PC-9 (cell line): ENCODE measurements at places on chromosomes 13 and 19.

- DNase-seq, result peak; percentile 54
Observed at GRCh38 chr13:21478881-21479808, 20.0 kb upstream of the ZDHHC20 start.

DNA sequence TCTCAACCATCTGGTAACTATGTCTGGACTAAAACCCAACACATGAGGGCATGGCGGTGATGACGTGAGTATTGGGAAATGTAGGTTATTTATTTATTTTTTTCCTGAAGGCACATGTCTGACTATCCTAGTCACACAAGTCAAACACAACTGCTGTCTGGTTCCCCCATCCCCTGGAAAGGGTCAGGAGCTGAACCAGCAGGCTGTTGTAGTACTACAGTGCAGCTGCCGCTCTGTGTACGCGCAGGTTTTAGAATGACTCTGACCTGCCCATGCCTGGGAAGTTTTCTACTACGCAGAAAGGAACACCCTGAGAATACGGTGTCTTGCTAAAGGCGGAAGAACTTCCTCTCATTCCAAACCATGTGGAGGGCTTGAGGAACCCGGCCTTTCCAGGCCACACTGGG, 1.2 kb downstream of the SLC7A1 start:
- DNase-seq, result peak; percentile 44

GRCh38 chr19:13460045-13460444, 46.2 kb downstream of the CACNA1A start:
- DNase-seq, result no peak

DNA sequence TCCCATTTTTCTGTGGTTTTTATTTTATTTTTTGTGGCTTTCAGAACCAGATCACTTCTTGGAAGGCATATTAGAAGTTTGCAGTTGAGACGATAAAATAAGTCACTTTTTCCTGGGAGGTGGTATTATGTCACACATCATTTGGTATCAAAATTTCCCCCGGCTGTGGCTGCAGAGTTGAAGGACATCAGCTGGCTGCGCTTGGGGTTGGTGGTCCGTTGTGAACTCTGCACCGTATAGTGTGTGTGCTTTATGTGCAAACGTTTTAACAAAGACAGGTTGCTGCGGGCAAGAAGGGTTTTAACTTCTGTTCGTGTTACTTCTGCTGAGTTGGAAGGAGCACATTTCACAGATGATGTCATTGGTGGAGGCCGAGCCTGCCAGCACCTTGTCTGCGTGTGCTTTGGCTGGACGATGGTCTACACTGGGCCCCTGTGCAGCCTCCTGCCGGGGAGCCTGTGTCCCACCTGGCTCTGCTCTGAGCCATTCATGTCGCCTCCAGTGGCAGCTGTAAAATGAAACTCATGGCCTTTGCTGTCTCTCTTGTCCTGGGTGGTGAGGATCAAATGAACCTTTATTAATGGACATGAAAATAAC, 9.6 kb downstream of the ATP11A start:
- no peak for DNase-seq

- no peak for DNase-seq
Observed at GRCh38 chr19:8557642-8558238, 19.5 kb downstream of the MYO1F start.

DNA sequence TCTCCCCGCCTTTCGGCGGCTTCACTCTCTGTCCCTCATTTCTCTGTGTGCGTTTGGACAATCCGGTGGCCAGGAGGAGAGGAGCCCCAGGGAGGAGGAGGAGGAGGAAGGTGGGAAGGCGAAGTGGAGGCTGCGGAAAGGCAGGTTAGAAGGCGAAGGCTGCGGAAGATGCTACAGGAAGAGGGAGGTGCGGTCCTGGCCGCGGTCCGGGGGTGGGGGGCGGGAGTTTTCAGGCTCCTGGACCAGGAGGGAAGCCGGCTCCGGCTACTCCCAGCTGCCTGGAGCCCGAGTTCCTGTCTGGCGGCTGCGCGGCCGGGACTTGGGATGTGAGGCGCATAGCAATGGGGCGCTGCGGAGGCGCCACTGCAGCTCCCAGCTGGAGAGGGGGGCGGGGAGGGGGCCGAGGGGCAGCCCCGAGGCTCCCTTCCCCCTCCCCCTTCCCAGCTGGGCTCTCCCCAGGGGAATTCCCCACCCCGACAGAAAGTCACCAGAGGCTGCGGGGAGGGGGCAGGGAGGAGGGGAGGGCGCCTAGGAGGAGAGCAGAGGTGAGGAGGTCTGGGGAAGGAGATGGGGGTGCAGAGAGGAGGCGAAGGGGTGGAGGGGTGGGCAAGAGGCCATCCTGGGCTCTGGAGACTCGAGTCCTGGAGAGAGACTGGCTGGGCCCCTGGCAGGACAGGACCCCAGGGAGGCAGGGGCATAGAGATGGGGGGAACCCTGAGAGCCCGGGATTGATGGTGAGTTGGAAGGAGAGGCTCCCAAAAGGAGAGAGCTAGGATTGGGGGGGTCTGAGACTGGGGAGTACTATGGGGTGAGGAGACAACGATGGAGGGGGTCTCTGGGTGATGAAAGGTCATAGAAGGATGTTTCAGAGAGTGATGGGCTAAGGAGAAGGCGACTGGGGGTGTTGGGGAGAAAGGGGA, 2.0 kb downstream of the LRRC4B start:
- DNase-seq, result no peak

DNA sequence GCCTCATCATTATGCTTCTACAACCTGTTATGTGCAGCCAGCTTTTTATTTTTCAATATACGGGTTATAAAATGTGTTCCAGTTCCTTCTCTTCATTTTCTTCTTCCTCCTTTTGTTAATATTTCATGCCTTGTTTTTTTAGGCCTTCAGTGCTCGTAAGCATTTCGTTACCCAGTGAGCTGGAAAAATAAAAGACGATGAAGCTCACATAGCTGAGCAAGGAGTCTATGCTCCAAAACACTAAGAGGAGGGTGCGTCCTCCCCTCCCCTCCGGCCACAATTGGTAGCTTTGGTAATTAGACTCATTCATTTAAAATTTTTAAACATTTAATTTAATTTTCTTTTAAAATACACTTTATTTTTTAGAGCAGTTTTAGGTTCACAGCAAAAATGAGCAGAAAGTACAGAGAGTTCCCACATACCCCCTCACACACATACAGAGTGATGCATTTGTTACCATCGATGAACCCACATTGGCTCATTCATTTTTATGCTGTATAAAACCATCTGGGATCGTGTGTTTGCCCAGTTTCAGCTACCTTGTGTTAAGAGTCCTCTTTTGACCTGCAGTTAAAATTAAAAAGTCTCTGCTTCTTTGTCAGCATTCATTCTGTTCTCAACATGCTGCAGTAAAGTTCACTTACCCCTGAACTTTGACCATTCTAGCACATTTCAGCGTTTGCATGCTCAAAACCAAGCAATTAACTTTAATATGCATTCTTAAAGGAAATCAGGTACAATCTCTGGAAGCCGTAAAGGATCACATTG, 223.9 kb downstream of the LACC1 start:
- no peak for DNase-seq

DNA sequence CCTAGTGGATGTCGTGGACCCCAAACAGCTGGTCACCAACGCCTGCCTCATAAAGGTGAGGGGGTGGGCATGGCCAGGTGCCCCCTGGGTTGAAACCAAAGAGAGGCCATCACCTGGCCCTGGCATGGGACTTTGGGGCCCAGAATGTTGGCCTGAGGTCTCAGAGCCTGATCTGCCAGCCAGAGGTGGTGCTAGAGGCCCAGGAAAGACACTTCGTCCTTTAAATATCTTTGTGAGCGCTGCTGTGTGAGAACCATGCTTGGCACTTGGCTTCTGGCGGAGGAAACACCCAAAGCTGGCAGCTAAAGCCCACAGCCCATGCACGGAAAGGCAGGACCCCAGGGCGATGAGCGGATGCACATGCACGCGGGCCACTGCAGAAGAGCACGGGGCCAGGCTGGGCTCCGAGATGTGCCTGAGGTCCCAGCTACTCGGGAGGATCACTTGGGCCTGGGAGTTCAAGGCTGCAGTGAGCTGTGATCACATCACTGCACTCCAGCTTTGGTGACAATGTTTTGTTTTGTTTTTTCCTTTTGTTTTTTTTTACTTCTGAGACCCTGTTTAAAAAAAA, 4.3 kb upstream of the ADM5 start:
- no peak for DNase-seq

GRCh38 chr13:72495681-72496080, 231.7 kb downstream of the MZT1 start:
- no peak for DNase-seq

DNA sequence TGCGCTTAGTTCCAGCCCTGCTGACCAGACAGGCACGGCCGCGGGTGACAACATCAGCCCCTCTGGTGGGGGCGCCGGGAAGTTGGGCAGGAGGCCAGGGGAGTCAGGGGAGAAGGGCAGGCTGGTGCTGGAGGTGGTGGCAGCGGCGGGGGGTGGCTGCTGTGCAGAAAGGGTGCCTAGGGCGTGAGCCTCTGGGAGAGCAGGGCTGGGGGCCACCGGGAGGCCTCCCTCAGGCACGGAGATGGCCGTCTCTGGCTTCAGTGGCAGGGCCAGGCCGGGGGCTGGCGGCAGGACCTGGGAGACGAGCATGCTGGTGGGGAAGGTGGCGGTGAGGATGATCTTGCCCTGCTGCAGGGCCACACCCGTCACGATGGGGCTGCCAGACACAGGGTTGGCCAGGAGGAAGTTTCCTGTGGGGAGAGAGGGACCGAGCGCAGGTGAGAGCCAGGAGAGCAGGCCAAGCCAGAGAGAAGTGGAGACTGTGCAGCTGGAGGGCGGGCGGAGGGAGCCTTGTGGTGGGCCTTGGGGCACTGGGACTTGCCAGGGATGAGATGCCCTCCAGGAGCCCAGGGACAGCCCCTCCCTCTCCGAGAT, 3.3 kb downstream of the SIX5 start:
- DNase-seq, result no peak

GRCh38 chr13:59674616-59675015, 489.1 kb downstream of the DIAPH3 start:
- no peak for DNase-seq

- no peak for DNase-seq
Observed at GRCh38 chr19:13298565-13299481, 148.6 kb downstream of the IER2 start.
